ENCODE measurements at places on chromosomes 6 and 20.

DNA sequence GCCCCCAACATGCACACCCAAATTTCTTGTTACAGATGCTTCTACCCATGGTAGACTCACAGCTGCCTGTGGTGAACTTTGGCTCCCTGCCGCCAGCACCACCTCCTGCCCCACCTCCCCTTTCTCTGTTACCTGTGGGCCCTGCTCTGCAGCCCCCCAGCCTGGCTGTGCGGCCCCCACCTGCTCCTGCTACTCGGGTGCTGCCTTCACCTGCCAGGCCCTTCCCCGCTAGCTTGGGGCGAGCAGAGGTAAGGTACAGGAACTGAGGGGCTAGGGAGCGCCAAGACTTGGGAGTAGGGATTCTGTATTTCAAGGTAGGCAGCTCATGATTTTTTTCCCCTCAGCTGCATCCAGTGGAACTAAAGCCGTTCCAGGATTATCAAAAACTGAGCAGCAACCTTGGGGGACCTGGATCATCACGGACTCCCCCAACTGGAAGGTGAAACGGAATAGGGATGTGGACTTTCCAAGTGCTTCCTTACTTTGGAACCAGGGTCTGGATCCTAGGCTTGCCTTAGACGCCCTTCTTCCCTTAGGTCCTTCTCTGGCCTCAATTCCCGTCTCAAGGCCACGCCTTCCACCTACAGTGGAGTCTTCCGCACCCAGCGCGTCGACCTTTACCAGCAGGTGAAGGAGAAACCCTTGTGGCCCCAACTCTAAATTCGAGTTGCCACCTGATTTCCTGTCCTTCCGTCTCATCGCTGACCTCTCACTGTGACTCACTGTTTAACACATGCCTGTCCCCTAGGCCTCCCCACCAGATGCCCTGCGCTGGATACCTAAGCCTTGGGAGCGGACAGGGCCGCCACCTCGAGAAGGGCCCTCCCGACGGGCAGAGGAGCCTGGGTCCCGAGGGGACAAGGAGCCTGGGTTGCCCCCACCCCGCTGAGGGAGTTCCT lies 15.5 kb downstream of the BAG6 start:
- DNase-seq, result no peak

- DNase-seq, result no peak
Observed at GRCh38 chr6:30060606-30061091, 416 bp upstream of the POLR1H start.

GRCh38 chr6:109348226-109348625 lies 34.0 kb downstream of the CD164 start:
- DNase-seq, result no peak

- DNase-seq, result no peak
Observed at GRCh38 chr6:89024456-89024855, 56.1 kb upstream of the PNRC1 start.

DNA sequence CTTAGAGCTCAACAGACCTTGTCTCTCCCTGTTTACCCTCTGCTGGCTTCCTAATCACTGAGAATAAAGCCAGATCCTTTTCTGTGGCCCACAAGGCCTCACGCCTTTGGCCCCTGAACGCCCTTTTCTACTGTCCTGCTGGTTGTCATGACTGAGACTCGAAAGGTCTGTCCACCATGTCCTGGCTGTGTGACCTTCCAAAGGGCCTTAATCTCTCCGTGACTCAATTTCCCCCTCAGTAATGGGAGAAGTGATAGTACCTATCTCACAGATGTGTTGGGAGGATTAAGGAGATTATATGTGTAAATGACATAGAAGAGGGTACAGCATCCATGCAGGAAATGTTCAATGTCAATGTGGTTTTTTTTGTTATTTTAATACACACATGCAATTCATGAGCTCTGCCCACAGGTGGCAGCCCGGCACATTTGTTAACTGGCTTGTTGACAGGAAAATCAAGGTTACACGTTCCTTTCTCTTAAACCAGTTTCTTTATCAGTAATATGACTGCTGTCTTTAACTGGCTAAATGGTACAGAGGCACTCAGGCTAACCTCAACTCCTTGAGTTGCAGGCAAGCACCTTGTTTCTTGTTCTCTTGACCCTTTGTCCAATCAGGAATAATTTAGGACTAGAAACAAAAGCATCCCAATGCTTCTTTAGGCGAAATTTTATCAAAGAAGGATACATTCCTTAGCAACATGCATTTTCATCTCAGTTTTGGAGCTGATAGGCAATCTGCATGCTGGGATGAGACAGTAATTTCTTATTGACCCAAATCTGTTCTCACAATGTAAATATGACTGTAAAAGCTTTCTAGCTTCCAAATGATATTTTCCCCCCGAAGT lies 16.6 kb downstream of the SLC22A1 start:
- DNase-seq, result peak; percentile 39

GRCh38 chr6:42404484-42404883 lies 47.2 kb downstream of the TRERF1 start:
- DNase-seq, result no peak

GRCh38 chr6:132972971-132973370 lies 158.6 kb downstream of the RPS12 start:
- DNase-seq, result no peak

DNA sequence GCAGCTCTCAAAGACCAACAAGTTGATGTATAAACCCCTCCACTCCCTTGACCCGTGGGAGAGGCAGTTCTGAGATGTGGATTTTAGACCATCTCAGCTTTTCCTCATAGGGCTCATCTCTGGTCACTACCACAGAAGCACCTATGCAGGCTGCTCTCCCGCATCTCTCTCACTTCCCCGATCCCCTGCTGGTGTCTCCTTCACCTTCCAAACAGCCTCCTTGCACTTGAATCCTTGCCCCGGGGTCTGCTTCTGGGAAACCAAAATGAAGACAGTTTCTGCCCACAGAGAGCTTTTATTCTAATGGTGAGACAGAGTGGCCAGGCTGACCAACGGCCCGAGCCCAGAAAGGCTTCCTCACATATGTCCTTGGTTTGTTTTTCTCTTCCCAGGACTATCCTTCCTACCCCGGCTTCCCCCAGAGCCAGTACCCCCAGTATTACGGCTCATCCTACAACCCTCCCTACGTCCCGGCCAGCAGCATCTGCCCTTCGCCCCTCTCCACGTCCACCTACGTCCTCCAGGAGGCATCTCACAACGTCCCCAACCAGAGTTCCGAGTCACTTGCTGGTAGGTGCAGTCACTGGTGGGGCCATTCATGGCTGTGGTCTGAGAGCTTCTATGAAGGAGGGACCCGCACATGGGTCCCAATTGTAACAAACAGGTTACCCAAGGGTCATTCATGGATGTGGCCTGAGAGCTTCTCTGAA lies 179.3 kb downstream of the EYA2 start:
- no peak for DNase-seq

DNA sequence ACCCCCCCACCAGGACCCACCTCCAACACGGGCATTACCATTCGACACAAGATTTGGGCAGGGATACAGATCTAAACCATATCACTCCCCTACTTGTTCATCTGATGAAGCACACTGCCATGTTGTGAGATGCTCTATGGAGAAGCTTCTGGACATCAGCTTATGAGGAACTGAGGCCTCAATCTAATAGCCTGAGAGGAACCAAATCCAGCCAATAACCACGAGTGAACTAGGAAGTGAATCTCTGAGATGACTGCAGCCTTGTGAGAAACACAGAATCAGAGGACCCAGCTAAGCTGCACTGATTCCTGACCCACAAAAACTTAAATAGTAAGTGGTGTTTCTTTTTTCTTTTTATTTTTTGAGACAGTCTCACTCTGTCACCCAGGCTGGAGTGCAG lies 21.6 kb upstream of the ZBTB2 start:
- no peak for DNase-seq

DNA sequence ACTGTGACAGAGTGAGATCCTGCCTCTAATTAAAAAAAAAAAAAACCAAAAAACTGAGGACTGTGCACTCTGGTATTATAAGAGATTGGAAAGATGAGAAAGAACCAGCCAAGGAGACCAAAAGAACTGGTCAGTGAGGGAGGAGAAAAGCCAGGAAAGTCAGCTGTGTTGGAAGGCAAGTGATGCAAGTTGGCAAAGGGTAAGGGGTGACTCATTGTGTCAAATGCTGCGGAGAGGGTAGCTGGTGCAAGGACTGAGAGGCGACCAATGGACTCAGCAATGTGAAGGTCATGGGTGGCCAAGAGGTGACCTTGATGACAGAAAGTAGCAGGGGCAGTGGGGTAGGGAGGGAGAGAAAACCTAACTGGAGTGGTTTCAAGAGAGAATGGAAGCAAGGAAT lies 27.4 kb upstream of the LRRN4 start:
- DNase-seq, result no peak

GRCh38 chr6:72374857-72375256 lies 247.0 kb upstream of the KCNQ5 start:
- DNase-seq, result no peak

GRCh38 chr20:63178446-63178820 lies 37.5 kb downstream of the YTHDF1 start:
- no peak for DNase-seq

DNA sequence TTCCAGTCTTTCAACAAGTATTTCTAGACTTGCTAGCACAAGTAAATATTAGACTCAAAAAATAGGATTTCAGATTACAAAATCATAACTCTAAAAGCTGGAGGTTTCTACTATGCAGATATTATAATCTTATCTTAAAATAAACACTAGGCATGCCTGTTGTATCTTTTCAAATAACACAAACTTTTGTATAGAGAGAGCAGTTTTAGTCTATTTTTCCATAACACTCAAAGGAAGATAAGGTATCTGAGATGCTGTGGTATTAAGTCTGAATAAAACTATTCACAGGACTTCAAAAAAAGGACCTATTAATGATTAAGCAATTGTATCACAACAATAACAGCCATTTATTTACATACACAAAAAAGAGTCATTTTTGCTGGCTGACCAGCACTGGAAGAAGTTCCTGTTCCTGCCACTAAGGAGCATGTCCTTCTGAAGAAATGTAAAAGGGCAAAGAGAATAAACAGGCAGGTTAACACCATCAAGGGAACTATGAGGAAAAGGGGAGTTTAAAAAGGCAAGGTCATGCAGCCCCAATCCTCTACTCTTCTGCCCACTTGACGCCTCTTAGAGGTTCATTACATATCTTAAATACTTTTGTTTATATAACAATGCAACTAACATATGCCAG lies 39.4 kb downstream of the REPS1 start:
- no peak for DNase-seq

DNA sequence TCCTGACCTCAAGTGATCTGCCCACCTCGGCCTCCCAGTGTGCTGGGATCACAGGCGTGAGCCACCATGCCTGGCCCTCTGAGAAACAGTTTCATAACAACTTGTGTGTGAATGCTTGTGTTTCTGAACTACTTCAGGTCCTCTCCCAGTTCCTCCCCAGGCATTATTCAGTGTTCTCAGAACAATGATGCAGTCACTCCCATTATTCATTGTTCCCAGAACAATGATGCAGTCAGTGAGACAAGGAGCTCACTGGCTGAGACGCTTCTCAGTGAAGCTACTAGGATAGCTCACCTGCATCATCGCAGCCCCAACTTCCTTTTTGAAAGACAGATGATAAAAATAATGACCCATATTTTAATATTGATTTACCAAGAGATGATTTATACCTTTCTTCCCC lies 71.5 kb downstream of the NDUFAF5 start:
- no peak for DNase-seq

GRCh38 chr6:40654828-40655227 lies 67.7 kb upstream of the LRFN2 start:
- DNase-seq, result no peak

- DNase-seq, result no peak
Observed at GRCh38 chr20:45985573-45985972, 13.6 kb upstream of the ZNF335 start.

DNA sequence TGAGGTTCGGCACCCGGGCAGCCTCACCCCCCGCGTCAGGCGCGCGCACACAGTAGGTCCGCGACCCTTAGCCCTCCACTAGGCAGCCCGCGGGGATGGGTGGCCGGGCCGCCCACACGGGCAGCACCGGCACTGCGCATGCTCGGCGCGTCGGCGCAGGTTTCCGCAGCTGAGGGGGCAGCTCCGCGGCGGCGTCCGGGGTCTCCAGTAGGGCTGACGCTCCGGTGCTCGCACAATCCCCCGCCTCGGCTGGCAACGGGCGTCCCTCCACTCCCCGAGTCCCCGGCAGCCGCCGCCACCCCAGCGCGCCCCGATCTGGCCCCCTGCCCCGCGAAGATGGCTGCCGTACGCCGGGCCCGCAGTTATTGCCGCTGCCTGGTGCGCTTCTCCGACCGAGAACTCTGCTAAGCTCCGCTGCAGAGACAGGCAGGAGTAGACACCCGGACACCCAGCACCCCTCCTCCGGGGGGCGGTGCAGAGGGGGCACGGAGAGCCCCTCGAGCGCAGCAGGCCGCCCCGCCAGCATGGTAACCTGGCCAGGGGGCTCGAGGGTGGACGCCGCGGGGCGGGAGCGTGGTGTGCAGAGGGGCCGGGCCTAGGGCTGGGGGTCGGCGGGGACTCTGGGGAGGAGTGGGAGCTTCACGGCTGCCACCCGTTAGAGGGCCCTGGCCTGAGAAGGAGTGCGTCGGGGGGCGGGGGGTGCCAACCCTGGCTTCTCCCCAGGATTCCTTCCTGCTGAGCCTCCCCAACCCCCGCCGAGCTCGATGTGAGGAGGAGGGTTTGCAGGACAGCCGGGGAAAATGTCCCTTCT lies at the start of gene FBXO9:
TSS of gene FBXO9 (plus strand) at position 139 of the 811 bp plus-strand sequence. CDS start at position 525, 386 bp downstream.
- DNase-seq, result peak; percentile 82

GRCh38 chr20:52379723-52380336 lies 188.3 kb upstream of the ZFP64 start:
- no peak for DNase-seq

DNA sequence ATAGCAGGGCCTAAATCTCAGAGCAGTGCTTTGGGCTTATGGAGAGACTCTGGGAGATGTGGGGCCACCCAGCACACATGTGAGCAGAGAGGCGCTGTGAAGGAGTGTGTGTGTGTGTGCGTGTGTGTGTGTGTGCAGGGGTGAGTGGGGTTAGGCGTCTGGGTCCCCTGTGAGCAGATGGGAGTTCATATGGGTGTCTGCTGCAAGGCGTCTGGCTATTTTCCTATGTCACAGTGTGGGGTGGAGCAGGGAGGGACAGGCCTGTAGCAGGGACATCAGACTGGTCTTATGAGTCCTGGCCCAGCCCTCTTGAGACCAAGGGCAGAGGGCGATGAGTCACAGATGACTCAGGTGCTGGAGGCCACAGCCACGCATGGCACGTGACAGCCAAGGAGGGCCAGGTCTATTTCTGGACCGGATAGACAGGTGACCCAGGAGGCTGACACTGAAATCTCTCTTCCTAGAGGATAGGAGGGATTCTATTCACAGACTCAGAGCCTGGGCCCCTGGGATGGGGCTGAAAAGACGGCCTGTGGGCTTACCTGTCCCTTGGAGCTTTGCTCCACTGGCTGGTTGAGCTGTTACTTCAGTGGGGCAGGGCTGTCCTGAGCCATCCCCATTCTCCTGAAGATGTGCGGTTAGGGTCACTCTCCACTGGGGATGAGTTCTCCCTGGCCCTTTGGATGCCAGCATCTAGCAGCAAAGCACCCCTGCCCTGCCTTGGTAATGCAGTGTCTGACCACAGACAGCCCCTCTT lies 28.9 kb downstream of the VEGFA start:
- DNase-seq, result no peak

GRCh38 chr20:20614391-20614790 lies 98.1 kb downstream of the RALGAPA2 start:
- no peak for DNase-seq

DNA sequence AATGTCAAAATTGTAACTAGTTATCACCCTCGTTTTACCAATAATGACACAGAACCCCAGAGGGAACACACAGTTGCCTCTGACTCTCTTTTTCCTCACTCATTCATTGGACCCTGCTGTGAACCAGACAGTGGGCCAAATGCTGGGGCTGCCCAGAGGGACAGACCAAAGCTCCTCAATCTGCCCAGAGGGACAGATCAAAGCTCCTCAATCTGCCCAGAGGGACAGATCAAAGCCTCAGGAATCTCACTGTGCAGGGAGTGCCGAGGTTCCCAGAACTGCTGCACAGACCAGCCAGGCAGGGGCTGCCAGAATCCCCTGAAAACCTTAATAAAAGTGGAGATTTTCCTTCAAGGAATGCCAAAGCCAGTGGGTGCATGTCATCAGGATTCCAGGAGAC lies 179.1 kb downstream of the SOD2 start:
- DNase-seq, result no peak
